ENCODE measurements at places on chromosomes 3 and 15.

- DNase-seq = no peak
Observed at GRCh38 chr15:88385078-88385700, 82.0 kb downstream of the MRPL46 start.

DNA sequence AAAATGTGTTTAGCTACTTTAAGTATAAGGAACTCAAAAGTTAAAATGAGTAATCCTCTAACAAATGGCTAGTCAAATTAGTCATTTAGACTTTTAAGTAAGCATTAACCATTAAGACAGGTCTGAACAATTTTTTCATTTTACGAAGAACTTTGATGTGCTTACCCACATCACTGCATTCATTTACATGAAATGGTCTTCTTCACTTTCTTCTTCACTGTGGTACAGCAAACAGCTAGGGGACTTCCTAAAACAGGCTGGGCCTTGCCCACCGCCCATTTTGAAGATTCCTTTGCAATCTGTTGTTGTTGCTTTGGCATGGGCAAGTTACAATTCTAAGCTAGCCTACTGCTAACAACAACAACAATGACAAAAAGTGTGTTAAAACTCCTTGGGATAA lies 67.4 kb downstream of the CBLB start:
- no peak for DNase-seq

GRCh38 chr15:78620527-78621421 lies at the start of gene CHRNA3:
Gene CHRNA3, minus strand, starts transcription at chr15:78620996. Its CDS starts 202 bp downstream, at chr15:78620794.
- DNase-seq = no peak

DNA sequence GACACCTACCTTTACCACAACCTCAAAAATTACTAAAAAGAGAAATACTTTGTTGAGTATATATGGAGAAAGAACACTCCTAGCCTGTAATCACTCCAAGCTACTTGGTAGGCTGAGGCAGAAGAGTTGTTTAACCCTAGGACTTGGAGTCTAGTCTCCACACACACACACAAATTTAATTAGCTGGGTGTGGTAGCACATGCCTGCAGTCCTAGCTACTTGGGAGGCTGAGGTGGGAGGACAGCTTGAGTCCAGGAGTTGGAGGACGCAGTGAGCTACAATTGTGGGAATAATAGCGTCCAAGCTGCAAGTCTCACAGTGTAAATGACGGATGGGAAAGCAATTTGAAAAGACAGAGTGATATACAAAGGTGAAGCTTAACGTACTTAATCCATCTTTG lies 50.5 kb downstream of the LDHAL6B start:
- no peak for DNase-seq

DNA sequence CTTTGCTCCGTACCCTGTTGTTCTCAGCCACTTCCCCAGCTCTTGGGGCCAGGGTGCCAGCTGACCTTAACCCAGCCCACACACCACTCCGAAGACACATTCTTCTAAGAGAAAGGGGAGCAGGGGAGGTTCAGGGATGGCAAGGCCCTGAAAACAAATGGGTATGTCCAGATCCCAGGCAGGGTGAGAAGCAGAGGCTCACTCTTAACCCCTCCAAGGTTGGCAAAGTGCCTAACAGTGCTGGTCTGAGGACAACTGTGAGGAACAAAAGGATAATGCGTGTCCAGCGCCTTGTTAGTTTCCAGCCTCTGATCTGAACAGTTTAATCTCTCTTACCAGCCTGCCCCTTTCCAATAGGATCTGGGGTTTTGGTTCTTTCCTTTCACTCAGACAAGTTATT lies 1.5 kb downstream of the TMEM44 start:
- no peak for DNase-seq

DNA sequence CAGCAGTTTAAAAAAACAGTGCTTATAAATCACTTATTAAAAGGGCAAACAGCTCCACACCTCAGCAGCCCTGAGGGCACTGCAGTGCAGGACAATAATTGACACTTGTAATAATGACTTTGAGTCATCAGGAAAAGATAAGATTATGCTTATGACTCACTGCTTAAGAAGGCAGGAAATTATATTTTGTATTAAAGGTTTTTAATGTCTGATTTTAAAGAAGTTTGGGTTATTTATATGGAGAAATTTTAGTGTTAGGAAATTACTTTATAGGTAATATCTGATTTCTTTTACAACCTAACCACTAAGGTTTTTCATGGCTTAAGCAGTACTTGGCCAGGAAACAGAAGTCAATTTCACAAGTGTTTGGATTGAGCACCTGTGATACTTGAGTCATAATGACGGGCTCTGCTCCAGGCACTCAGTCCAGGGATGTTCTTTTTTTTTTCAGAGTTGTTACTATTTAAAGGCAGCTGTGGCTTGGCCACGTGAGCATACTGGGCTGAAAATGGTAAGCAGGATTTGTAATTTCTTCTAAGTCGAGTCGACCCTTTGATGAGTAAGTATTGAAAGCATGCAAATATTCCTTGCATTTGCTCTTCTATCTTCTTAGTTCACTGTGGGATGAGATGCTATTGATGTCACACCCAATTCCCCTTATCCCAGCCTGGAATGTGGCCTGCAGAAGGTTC lies 21.6 kb upstream of the SLC6A20 start:
- no peak for DNase-seq

DNA sequence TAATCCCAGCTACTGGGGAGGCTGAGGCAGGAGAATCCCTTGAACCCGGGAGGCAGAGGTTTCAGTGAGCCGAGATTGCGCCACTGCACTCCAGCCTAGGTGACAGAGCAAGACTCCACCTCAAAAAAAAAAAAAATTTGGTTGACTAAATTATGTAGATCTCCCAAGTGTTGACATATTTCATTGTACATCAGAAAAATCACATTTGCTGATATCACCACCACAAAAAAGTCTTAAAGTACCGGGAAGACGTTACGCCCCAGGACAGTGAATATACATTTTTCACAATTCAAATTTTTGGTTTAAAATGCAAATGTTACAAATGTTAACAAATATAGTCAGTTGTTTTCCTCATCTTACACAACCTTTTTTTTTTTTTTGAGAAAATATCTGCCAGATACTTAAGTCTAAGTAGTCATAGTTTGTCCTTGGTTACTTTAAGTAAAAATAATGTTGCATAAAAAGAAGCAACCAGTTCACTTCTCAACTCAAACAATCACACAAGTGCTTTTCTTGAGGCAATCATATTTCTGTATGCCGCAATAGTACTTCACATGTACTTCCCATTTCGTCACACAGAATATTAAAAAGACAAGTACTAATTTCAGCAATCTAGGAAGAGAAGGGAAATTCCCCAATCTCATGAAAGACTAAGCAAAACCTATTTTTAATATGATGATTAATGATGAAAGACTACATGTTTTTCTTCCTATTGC lies 41.0 kb upstream of the TCF12 start:
- no peak for DNase-seq

DNA sequence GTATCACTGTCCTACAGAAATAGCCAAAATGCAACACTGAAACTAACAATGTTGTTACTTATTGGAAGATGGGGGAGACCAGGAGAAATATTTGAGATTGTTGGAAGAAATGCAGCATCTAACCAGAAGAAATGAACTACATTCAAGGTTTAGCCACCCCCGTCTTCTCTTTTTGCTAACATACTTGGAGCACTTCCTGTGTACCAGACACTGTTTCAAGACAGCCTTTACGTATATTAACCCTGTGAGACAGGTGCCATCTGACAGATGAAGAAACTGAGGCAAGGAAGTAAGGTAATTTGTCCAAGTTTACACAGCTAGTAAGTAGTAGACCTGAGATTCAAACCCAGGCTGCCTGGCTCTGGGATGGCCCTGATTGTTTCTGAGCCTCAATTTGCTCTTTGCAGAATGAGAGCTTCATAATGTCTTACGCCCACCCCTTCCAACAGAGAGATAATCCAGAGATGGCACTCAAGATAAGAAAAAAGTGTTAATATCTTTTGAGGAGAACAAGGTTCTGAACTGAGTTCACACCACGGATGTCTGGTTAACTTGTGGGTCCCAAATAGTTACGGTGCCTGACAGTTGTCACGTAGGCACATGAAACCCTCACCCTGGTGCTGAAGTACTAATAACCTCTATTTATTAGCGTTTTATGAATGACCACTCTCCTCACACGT lies 26.1 kb downstream of the RASGRP1 start:
- DNase-seq = no peak

DNA sequence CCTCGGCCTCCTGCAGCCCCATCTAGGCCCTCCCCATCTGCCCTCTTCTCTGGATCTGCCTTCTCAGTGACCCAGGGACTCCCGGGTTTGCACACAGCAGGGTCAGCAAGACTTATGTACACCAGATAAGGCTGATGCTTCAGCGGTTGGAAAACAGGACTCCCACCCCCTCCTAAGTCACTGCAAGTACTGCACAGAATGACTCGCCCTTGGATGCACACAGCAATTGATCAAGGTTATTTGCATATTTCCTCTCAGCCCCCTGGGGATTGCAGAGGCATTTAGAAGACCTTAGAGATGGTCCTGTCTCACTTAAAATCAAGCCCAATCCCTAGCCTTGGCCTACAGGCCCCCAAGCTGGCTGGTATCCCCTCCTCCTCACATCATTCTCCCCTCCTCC lies 8.9 kb downstream of the ACAN start:
- no peak for DNase-seq

GRCh38 chr3:143298380-143298779 lies 178.8 kb downstream of the CHST2 start:
- no peak for DNase-seq

DNA sequence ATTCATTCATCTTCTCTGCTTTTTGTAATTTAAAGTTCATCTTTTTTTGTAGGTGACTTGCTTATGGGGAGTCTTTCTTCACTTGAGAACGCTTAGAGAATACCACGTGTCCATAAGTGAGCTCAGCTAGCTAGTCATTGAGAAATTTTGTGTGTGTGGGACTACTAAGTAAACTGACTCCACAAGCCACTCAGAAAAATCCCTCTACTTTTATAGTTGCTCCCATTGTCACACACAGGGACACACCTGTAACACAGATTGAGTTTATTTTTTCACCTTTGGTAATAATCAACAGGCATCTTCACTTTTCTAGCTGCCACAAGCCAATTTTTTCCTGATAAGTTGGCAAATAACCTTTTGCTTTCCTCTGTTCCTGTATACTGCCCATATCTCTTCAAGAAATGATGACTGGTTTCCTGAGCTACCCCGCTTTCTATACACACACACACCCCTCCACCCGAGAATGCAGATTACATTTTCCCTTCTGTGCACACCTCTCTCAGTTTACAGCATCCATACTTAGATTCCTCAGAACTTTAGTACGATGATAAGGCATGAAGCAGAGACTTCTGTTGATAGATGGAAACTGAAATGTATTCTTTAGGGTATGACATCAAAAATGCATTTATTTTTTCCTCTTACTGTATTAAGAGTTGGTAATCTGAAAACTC lies 4.6 kb downstream of the TSC22D2 start:
- no peak for DNase-seq

DNA sequence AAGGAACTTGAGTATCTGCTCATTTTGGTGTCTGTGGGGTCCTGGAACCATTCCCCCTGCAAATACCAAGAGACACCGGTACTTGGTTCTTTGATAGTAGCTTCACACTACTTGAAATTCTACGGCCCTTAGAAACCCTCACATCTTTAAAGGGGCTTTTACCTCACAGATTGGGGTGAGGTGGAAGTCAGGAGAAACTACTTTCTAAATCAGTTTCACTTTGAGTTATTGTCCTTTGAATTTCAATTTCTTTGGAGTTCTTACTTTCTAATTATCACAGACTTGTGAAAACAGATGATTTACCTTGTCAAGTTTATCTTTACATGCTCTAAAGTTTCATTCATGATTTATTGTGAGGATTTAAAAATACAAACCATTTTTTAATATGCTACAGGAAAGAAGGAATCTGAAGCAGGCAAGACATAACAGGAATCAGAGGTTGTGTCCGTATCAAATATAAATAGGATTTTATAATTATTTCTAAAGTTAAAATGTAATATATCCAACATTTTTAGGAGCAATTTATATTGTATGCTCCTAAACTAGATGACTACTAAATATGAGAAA lies 98.9 kb downstream of the NEDD4 start:
- DNase-seq = no peak

DNA sequence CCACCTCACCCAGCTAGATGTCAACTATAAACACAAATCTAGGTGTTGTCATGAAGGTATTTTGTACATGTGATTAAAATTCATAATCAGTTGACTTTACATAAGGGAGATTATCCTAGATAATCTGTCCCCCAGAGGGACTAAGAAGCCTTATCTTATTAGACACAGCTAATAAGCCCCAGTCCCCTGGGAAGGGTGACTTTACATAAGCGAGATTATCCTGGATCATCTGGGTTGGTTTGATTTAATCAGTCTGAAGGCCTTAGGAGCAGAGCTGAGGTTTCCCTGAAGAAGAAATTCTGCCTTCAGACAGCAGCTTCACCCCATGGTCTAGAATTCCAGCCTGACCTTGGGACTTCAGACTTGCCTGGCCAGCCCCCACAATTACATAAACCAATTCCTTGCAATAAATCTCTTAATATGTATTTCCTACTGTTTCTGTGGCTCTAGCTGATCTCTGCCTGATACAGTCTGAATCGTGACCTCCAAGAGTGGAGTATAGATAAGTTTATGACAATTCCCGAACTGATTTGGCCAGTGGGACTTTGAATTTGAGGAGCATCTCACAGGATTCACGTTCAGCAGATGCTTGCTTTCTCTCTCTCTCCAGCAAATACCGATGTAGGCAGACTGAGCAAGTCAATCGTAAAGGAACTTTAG lies 66.5 kb downstream of the MRPL46 start:
- no peak for DNase-seq

DNA sequence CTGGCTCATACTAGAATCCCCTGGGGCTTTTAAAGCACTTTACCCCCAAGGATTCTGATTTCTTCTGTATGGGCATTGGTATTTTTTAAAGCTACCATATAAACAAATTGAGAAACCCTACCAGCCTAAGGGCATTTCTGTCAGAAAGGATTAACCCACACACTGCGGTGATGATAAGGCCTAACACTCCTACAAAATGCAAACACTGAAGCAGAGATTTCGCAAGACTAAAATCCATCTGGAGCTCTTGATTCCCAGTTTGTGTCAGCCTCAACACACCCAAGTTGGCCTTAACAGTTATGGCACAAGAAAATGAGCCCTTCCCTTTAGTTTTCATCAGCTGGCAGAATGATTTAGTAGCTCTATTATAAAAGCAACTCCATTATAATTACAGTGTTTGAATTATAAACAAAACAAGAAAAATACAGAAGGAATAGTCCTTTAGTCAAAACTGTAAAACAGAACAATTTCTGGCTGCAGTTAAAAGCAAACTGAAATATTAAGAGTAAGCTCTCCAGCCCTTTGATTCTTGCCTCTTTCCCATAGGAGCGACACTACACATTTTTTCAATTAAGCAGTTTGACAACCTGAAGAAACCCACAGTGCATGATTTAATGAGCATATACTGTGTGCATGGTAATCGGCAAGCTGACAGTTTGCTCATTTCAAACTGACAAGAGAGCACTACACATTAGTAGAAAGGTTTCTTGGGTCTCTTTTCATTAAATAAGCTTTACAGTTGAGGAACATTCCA lies 441.2 kb downstream of the FHIT start:
- DNase-seq = no peak

DNA sequence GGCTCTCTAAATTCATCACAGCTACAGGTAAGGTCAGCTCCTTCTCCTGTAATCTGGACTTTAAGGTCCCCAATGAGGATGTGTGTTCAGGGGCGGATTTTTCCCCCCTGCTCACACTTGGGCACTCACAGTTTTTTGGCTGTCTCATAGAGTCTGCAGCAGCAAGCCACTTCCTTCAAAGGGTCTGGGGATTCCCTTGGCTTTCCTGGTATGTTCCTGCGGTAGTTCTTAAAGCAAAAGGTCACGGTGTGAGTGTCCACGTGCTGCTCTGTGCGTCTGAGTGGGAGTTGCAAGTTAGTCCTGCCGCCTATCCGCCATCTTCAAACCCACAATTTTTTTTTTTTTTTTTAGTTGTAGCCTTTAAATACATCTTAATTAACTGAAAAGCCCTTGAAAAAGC lies 15.4 kb upstream of the CFAP20DC start:
- DNase-seq = no peak

GRCh38 chr3:189383630-189384029 lies 211.9 kb downstream of the TPRG1 start:
- no peak for DNase-seq

All from NCI-H187 (cell line).